Activated CD8-positive, alpha-beta memory T cell treated with anti-CD3 and anti-CD28 coated beads for 36 hours (primary cell): ENCODE measurements at places on chromosomes 13 and 19. TPM values are rescaled to one million over a fixed set of nuclear protein-coding genes. Genes with fewer than 3 reads are reported as not detected.

ZNF805 gene
- 9.5 TPM for total RNA-seq

FFAR3 gene
- 0.42 TPM for total RNA-seq

ZNF420 gene
- total RNA-seq: 16.5 TPM

HSPB6 gene
- total RNA-seq: 0.21 TPM

GPR4 gene
- total RNA-seq: not detected

MEIS3 gene
- total RNA-seq: not detected

ZNF665 gene
- 3.5 TPM for total RNA-seq

CALR3 gene
- total RNA-seq: 0.21 TPM

ACP7 gene
- not detected for total RNA-seq

PSPC1 gene
- total RNA-seq: 88.7 TPM

KLF12 gene
- total RNA-seq: 23.0 TPM

SERP2 gene
- 0.65 TPM for total RNA-seq
